A549 treated with DMSO at 1 μM for 4 hours (cell line): ENCODE measurements at places on chromosomes 3 and 15. TPM values are rescaled to one million over a fixed set of nuclear protein-coding genes. Genes with fewer than 3 reads are reported as not detected.

DNAJB8 gene
- not detected in 5 replicates for total RNA-seq

MESP2 gene
- total RNA-seq = 0.37 to 0.65 TPM (median 0.62 TPM) in 5 replicates

MEX3B gene
- 4.6 to 6.7 TPM (median 5.4 TPM) in 5 replicates for total RNA-seq

ABHD5 gene
- total RNA-seq = 17.4 to 20.4 TPM (median 19.7 TPM) in 5 replicates

MED12L gene
- 0.30 to 0.72 TPM (median 0.60 TPM) in 5 replicates for total RNA-seq
